ENCODE measurements at places on chromosomes 4 and X.

GRCh38 chr4:48196758-48197504 lies 62.9 kb upstream of the TXK start:
- DNase-seq, result no peak

- no peak for DNase-seq
Observed at GRCh38 chr4:159828687-159829086, 725.8 kb downstream of the RAPGEF2 start.

DNA sequence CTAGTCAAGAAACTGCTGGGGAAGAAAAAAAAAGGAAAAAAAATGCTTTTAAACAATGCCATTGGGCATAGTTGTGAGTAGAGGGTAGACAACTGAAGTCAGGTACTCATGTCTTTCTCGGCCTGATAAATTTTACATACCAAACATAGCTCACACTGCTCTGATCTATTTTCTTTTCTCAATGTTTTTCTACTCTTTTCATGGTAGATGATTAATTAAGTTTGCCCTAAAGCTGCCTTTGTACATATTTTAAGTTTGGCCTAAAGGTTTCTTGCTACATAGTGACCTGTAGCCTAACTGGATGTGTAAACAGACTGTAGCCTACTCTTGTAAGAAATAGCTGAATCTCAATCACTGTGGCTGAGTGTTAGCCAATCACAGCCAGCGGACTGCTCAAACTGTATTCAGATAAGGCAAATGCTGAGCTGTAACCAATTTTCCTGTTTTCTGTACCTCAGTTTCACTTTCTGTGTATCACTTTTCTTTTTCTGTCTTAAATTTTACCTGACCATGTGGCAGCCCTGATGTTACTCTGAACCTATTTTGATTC lies 121.0 kb downstream of the PCDH10 start:
- DNase-seq, result no peak

GRCh38 chr4:145690610-145691009 lies 10.7 kb downstream of the C4orf51 start:
- DNase-seq, result no peak

GRCh38 chr4:36064117-36064516 lies 180.2 kb downstream of the ARAP2 start:
- no peak for DNase-seq

DNA sequence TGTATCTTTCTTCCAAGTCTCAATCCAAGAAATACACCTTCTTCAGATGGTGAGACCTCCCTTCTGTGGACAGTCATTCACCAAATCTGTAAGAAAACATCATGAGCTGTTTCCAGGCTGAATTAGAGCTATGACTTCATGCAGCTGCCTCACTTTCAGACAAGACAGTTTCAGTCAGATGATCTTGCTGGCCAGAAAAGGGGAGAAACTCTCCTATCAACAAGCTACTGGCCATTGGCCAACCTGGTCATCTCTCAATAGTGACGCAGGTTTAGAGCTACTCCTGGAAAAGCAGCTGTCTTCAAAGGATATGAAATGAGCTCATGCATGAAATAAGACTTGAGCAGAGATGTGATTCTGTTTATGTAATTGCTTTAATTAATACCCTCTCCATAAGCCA lies 69.6 kb upstream of the NDP start:
- no peak for DNase-seq

DNA sequence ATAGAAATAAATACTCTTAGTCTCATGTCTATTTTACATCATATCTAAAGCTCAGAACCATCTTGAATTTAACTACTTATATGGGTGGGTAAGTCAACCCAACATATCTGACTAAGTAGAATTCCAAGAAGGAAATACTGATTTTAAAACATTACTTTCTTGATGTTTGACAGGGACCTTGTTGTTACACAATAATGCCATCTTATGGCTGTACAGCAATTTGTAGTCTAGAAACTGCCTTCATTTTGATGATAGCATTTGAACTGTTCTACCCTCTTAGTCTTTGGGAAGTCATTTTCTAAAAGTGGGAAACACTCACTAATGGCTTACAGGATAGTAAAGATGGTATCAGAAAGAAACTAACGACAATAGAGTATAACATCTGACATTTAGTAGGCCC lies 929.5 kb downstream of the DMD start:
- DNase-seq, result no peak

- no peak for DNase-seq
Observed at GRCh38 chr4:138487670-138488069, 245.5 kb upstream of the SLC7A11 start.

DNA sequence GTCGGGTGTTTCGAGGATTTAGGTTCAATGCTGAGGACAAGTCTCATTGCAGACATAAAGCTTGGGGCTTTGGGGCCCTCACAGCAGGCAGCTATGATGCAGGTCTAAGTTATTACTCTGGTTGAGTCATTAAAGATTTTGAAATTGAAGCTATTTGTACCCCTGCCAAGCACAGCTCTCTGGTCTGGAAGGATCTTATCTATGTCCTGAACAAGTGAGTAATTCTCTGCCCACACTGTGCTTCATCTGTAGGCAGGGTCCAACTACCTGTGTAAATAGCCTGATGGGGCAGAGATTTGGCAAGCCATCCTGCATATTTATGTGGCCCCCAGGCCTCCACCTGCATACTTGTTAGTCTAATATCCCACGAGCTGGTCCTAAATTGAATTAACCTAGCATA lies 41.4 kb upstream of the MAGEA4 start:
- no peak for DNase-seq

DNA sequence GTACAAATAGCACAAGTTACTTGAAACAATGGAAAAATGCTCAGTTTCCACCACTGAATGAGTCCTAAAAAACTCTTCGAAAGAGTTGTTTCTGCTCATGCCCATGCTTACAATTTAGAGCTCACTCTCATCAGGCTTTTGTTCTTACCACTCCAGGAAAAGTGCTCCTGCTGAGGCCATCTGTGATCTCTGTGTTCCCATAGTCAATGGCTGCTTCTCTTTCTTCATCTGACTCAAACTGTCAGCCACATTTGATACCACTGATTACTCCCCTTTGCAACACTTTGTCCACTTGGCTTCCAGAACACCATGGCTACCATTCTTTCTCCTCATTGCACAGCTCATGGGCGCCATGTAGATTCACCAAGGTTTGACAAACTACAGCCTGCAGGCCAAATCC lies 80.0 kb upstream of the SLC34A2 start:
- no peak for DNase-seq

Measured in NCI-H2029 (cell line).